Activated CD4-positive, alpha-beta T cell treated with anti-CD3 and anti-CD28 coated beads, Interleukin-2, amount 50 U/mL, for 16 hours (primary cell): ENCODE measurements at places on chromosomes 12 and 14.
A peak's percentile ranks its signal among the peaks of the same experiment; 100 is the strongest.

DNA sequence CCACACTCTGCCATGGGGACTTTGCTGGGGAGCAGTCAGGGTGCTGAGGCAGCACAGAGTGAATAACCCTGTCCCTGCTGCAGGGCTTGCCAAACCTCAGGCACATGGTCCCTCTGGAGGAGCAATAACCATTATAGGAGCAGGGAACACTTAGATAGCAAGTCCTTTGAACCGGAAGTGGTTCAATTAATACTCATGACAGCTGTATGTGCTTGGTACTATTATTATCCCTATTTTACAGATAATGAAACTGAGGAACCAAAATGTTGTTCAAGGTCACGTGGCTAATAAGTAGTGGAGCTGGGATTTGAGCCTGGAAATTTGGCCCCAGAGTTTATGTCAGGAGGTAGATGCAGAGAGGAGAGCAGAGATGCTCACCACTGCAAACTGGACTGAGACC is 49.0 kb downstream of the RFX4 start:
- DNase-seq = no peak

GRCh38 chr12:96356831-96357230 is 43.4 kb downstream of the CDK17 start:
- no peak for DNase-seq

GRCh38 chr14:61132336-61132735 is 148.8 kb downstream of the TMEM30B start:
- no peak for DNase-seq

GRCh38 chr14:51743588-51744000 is 91.9 kb downstream of the FRMD6 start:
- no peak for DNase-seq

GRCh38 chr14:49945448-49946319 is 52.8 kb downstream of the ARF6 start:
- DNase-seq = no peak

DNA sequence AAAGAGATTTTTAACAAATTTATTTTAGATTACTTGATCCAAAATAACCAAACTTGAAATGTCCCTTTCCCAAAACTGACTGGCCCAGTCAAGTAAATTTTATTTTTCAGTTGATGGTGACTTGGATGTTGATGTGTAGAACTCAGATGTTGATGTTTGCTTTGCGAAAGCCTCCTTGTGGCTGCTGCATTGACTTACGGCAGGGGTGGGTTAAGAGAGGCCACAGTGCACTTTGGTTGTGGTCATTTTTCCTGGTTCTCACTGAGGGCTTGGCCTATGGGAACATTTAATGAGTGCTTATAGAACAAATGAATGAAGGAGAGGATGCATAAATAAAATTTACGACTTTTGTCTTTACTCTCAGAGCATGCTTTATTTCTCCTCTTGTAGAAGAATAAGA is 52.6 kb downstream of the SLCO1B3 start:
- DNase-seq = no peak

- DNase-seq = no peak
These were observed 5.0 kb upstream of the OR10P1 start for GRCh38 chr12:55631733-55632132.

DNA sequence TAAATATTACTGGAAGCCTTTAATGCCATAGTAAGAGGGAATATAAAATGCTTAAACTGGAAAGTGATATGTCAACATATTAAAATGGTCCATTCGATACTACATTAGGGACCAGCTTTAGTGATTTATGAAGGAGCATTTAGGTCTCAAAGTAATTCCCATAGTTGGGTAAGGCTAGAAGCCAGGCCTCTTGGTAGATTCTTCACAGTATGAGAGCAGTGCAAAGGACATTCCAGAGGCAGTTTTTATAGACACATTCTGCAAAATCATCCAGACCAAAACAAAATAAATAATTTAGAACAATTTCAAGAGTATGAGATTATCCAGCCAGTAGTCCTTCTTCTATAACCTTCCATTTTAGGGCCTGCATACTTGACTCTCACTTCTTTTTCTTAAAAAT is 142.6 kb upstream of the PDZRN4 start:
- DNase-seq = no peak

DNA sequence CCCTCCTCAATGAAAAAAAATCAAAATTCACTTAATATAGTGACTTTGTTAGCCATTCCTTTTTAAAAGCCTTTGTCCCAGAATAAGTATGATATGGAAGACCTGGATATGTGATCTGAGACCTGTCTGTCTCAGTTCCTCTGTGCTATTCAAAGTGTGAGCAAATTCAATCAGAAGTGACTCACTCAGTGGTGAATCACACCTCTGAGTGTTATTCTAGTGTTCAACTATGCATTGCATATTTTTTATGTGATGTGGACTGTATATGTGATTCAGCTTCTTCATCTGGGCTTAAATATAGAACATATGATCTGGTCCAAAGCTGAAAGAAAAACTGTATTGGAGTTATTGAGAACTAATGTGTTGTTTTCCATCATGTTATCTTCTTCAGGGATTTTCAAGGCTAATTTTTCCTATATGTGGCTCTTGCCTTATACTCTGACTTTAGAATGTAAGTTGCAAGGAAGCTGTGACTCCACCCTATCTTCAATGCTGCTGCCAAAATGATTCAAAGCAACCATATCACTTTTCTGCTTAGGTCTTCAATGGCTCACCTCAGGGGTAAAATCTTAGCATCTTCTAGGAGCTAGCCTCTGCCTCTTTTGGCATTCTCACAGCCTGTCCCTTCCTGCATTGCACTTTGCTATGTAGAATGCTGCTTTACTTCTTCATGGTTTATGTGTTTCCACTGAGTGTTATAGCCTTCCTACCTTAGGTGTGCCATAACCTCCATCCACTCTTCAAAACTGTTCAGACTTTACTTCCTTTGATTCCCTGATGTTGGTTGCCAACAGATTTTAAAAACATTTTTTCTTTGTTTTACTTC is 169.8 kb downstream of the OTOGL start:
- DNase-seq = peak; percentile 13

- no peak for DNase-seq
These were observed 106.5 kb downstream of the TMTC3 start for GRCh38 chr12:88248606-88249005.

DNA sequence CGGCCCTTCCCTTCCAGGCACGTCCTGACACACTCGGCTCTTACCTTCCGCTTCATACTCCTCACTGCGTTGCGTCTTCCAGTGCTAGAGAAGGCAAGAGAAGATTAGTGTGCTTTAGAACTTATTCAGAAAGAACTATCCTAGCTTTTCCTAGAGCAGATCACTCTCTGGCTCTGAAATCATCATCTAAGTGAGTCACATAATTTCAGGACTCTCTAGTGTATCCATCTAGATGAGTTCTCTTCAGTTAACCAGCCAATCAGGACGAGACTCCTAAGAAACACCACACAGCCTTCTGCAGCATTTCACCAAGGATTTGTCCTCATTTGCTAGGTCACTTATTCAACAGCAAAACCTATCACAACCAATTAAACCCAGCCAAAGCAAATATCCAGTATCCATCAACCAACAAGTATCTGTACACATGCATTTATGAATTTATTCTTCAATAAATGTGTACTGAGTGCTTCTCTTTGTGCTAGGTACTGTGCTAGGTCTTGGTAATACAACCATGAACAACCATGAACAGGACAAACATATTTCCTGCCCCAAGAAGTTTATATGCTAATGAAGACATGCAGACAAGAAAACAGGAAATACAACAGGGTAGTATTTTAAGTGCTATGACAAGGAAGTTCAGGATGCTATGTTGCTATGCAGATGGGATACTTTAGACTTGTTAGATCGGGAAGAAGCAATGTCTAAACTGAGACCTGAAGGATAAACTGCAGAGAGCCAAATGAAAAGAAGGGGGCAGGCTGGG is 52.1 kb downstream of the NIN start:
- DNase-seq = no peak

GRCh38 chr12:113735131-113735530 is 231.0 kb downstream of the RBM19 start:
- no peak for DNase-seq

- DNase-seq = no peak
These were observed 13.8 kb downstream of the RFLNA start for GRCh38 chr12:124308741-124309140.

DNA sequence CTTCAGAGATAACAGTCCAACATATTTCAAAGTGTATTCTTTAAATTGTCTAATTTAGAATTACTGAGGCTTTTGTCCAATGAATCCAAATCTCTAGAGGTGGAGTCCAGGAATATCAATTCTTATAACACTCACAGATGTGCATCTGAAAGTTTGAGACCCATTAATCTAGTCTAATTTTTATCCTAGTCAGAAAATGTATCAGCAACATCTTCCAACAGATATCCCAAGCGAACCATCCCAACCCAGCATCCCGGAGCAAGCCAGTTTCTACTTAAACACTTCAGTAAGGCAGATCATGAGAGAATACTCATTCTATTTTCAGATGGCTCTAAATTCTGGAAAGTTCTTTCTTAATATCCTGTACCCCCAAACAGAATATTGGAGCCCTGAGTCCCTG is 113.5 kb downstream of the BBS10 start:
- no peak for DNase-seq

DNA sequence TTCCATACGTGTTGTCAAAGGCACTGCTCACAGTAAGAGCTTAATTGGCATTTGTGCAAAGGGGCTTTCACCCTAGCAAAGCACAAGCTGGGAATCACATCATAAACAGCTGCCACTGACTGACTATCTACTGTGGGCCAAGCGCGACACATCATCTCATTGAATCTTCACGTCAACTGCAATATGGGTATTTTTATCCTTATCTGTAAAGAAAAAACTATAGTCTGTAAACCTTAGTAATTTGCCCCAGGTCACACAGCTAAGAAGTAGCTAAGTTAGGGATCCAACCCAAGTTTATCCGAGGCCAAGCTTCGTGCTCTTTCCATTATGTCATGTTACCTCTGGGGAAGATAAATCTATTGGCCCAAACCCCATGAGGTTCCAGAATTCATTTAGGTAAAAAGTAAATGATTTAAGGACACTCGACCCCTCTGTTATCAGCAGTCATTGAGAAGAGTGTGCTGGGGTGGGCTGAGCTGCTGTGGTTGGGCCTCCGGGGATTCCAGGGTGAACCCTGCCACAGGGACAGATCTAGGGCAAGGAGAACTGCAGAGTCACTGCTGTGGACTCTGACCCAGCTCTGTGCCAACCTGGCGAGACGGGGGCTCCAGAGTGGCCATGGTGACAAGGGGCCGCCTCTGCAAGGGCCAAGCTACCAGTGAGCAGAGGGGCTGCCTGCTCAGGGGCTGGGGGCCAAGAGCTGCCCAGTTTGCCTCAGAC is 27.6 kb downstream of the NCKAP5L start:
- no peak for DNase-seq

DNA sequence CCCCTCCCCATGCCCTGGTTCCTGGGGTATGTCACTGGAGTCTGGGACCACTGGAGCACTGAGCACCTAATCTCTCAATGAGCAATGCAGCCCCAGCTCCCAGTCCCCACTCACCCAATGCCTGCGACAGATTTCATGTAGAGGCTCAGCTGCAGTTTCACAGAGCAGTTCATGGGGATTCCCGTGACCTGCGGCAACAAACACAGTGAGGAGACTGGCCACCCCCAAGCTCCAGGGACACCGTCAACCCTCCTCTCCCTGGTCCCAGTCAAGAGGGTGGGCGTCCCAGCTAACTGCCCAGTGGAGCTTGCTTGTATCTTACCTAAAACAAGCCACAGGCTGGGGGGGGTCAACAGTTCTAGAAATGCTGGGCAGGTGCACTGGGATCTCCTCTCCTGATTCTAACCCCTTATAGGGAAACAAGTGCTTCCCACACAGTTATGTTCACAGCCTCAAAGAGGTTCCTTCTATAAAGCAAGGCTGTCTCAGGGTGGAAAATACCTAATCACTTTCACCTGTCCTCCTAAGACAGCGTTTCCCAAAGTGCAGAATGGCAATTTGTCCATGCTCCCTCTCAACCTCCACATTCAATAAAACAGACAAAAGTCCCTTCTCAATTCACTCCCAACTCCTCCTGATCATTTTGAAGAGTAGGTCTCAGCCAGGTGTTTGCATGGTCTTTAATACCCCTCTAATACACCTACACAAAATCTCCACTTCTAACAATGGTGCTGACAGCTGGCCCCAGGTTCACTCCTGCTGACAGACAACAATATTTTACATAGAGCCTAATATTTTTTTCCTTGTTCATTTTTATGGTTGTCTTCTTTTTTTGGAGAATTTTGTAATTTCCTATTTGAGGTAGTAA is 68.3 kb downstream of the SCARB1 start:
- no peak for DNase-seq

GRCh38 chr14:53663709-53664108 is 292.9 kb downstream of the BMP4 start:
- no peak for DNase-seq

DNA sequence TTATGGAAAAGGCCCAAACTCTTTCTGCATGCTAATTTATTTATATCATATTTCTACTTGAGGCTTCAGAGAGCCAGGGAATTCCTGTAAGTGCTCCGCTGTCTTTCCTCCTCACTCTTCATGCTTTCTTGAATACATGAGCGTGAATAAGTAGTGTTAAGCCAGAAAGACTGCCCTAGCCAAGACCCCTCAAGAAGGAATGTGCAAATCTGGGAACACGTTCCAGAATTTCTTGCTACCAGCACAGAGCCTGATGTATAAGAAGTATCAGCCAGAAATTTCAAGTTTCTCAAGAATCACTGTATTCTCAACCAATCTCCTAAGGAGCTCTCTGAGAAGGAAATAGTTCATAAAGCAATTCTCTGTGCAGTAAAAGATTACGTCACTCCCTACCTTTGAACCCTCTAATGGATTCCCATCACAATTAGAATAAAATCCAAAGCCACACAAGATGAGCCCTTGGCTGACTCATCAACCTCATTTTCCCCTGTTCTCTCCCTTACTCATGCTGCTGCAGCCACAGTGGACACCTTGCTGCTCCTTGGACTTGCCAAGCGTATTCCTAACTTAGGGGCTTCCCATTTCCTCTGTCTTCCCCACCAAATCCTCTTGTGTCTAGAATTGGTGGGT is 6.9 kb upstream of the TSPAN8 start:
- no peak for DNase-seq

- peak; percentile 94 for DNase-seq
These were observed 13.0 kb upstream of the UBC start for GRCh38 chr12:124927201-124928094.

GRCh38 chr12:94760786-94761185 is 110.4 kb upstream of the TMCC3 start:
- DNase-seq = no peak

DNA sequence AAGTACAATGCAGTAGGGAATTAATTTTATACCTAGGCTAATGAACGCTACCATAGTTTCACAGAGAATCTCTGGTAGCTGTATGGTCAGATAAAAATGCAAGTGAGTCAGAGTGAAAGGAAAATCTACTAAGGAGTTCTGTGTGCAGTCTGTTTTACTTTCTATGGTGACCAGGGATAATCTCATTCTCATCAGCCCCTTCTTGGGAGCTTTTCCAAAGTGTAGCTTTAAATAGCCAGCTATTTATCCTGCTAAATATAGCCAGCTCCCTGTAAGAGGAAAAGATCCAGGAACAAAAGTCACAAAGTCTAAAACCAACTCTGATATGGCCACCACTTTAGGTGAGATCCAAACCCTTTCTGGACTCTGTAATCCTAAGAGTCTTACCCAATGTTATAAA is 75.5 kb downstream of the TMEM116 start:
- no peak for DNase-seq

GRCh38 chr12:26740991-26741390 is 92.0 kb downstream of the ITPR2 start:
- DNase-seq = no peak
